Testis (tissue), 5 donors: ENCODE measurements at places on chromosomes 5 and 9. TPM values are rescaled to one million over a fixed set of nuclear protein-coding genes. Genes with fewer than 3 reads are reported as not detected.

DNA sequence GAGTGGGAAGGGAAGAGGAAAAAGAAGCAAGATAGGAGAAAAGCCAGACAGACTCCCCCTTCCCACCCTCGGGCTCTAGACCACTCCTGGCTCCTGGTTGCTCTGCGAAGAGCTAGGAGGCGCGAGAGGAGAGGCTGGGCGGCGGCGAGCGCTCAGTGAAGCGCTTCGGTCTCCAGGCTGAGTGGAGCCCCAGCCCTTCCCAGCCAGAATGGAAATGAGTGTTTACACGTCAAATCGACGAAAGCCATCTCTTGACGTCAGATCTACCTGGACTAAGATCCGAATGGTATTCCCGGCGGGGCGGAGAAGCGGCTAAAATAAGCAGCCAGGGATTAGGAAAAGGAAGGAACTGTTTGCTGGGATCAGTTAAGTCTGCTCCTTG is at the start of gene PCSK1:
PCSK1 (minus strand) TSS at position 183 of the 382 bp plus-strand sequence. CDS start 206 bp downstream, outside the sequence.
- H3K27me3 ChIP-seq: no peaks in the 10 kb centered on the region
- H3K4me1 ChIP-seq: no peaks in the 10 kb centered on the region
- no peaks in the 10 kb centered on the region for H3K36me3 ChIP-seq
- no peak within 1 kb of the TSS for H3K27ac ChIP-seq
- no peak for DNase-seq

DNA sequence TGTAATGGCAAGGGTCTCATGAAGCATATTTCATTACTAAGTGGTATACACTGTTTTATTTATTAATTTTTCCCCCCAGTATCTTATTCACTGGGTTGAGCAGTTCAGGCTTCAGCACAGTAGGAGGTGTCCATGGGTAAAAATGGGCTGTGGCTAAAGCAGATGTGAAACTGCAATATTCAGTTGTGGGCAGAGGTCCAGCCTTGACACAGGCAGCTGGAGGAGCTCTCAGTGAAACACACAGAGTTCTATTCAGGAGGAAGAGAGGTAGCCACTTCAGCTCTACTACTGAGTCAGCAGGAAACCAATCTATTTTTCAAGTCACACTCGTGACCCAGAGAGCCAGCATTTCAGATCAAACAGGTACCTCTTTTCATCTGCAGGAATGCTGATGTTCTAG is 418.3 kb downstream of the CDH10 start:
- no peak for DNase-seq
- H3K27ac ChIP-seq: no peak overlapping the region
- H3K36me3 ChIP-seq: no peaks in the 10 kb centered on the region
- H3K4me3 ChIP-seq: no peak overlapping the region
- no peaks in the 10 kb centered on the region for H3K27me3 ChIP-seq

- H3K4me3 ChIP-seq: no peak overlapping the region
- no peak overlapping the region for H3K27ac ChIP-seq
- no peak for DNase-seq
- no peaks in the 10 kb centered on the region for H3K36me3 ChIP-seq
- H3K4me1 ChIP-seq: no peaks in the 10 kb centered on the region
- H3K27me3 ChIP-seq: no peaks in the 10 kb centered on the region
Measured at GRCh38 chr9:33416996-33417395, 14.6 kb upstream of the AQP7 start.

DNA sequence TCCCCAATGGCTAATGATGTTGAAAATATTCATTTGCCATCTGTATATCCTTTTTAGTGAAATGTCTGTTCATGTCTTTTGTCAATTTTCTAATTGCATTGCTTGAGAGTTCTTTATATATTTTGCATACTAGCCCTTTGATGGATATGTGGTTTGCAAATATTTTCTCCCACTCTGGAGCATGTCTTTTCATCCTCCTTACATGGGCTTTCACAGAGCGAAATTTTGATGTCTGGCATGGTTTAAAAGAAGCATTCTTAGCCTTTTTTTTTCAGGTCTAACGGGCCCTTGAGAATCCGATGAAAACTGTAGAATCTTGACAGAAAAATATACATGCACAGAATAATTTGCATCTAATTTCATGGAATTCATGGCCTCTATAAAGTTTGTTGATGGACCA is 44.7 kb downstream of the ARHGEF28 start:
- H3K36me3 ChIP-seq: no peaks in the 10 kb centered on the region
- H3K4me3 ChIP-seq: no peak overlapping the region
- peaks cover 20% of the 10 kb centered on the region for H3K4me1 ChIP-seq
- DNase-seq: no peak

DNA sequence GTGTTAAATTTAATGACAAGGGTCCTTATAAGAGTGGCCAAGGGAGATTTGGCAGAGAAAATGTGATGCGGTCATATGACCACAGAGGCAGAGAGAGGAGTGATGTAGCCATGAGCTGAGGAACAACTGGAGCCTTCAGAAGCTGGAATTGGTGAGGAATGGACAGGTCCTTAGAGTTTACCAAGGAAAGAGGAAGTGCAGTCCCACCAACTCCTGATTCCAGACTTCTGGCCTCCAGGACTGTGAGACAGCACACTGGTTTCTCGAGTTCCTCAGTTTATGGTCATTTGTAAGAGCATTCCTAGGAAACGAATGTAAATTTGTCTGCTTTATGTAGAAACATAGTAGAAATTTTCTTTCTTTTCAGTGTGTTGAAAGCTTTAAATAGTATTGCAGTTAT is 410.1 kb downstream of the CDH18 start:
- H3K4me1 ChIP-seq: no peaks in the 10 kb centered on the region
- no peak for DNase-seq
- no peaks in the 10 kb centered on the region for H3K27me3 ChIP-seq
- no peak overlapping the region for H3K27ac ChIP-seq
- H3K36me3 ChIP-seq: no peaks in the 10 kb centered on the region
- no peak overlapping the region for H3K4me3 ChIP-seq

DNA sequence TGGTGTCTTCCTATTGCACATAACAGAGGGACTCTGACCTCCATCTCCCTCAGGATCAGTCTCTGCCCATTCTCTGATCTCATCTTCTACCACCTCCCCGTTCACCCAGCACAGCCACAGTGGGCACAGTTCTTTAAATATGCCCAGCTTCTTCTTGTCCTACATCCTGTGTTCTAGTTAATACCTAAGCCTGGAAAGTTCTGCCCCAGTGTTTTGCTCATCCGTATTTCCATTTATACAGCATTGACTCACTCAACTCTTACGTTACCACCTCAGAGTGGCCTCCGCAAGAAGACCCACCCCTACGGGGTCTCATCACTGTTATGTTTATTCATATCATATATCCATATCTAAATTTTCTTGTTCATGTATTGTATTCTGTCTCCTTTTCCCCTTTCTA is 315.5 kb downstream of the ADGRV1 start:
- H3K4me1 ChIP-seq: peaks cover 5% of the 10 kb centered on the region
- H3K4me3 ChIP-seq: no peak overlapping the region
- no peak overlapping the region for H3K27ac ChIP-seq
- DNase-seq: no peak

DNA sequence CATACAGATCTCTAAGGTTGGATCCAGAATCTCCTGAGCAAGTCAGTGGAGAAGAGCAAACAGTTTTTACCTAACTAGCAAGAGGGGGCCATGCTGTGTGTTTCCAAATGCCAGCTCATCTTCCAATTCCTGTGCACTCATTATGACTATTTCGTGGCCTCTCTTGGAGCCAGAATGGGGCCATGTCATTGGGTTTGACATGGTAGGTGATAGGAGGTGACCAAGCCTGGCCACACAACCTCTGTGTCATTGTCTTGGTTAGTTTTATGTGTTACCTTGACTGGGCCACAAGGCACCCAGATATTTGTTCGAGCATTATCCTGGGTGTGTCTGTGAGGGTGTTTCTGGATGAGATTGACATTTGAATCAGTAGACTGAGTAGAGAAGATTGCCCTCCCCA is 206.2 kb downstream of the HSPA4 start:
- no peaks in the 10 kb centered on the region for H3K36me3 ChIP-seq
- H3K27me3 ChIP-seq: no peaks in the 10 kb centered on the region

DNA sequence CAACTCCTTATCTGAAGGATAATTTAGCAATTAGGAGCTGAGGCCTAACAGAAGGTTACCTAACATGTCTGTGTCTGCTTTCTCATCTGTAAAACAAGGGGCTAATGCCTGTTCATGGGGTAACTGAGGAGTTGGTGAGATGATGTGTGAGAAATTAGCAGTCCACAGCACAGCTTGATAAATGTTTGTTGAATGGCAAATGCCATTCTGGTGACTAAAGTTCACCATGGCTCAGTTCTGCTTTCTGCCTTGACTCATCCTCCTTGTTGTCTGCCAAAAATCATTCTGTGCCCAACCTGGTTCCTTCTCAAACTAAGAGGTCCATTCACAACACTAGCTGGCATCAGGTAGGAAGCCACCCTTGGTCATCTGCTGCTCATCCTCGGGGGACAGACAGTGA is 552.0 kb upstream of the KLF4 start:
- H3K4me1 ChIP-seq: no peaks in the 10 kb centered on the region
- no peak overlapping the region for H3K27ac ChIP-seq
- no peaks in the 10 kb centered on the region for H3K27me3 ChIP-seq
- H3K4me3 ChIP-seq: no peak overlapping the region
- no peaks in the 10 kb centered on the region for H3K36me3 ChIP-seq

Gene SLC25A25
- total RNA-seq: 21.1 TPM

Gene PIP5KL1
- 8.4 TPM for total RNA-seq

Gene PKD2L2
- total RNA-seq: 2.0 TPM

Gene KIAA1958
- 66.5 TPM for total RNA-seq
